ENCODE measurements at places on chromosomes 3 and 15. TPM values are rescaled to one million over a fixed set of nuclear protein-coding genes. Genes with fewer than 3 reads are reported as not detected.

The LRRIQ4 gene
- total RNA-seq = 0.28 TPM

The GABRR3 gene
- 0.20 TPM for total RNA-seq

DNA sequence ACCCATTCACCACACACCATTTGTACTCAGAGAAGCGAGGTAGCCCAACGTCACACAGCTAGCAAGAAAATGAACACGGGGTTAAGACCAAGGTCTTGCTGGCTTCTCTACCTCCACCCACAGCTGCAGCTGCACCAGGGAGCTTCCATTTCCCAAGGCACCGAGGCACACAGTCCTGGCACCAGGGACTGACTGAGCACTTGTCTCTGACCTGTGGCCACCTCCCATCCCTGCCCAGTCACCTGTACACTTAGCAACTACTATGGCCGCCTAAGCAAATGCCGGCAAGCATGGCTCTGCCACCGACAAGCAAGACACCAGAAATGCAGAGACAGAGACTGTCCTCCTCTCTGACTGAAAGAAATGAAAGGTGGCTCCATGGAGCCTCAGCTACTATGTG lies 15.3 kb downstream of the ZXDC start:
- no peak for DNase-seq

The ST6GAL1 gene
- total RNA-seq = 33.5 TPM

GRCh38 chr3:127339928-127340861 lies 52.3 kb upstream of the PRR20G start:
- DNase-seq = no peak

GRCh38 chr3:114587986-114588385 lies 294.2 kb downstream of the TIGIT start:
- DNase-seq = no peak

GRCh38 chr3:134428401-134428800 lies 54.2 kb upstream of the AMOTL2 start:
- DNase-seq = no peak

DNA sequence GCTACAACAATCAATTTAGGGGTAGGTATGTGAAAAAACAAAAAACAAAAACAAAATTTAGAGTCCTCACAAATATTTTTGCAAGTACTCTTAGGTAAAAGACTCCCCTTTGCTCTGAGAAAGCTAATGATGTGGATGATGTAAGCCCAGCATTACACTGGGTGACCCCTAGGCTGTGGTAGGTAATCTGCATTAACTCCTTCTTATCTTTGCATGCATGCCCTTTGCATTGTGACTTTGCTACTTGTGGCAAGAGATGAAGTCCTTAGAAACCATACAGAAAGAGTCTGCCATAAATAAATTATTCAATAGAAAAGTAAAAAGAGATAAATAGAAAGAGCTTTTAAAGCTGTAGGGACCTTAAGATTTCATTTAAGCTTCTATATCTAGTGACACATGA lies 159.7 kb upstream of the MBNL1 start:
- no peak for DNase-seq

DNA sequence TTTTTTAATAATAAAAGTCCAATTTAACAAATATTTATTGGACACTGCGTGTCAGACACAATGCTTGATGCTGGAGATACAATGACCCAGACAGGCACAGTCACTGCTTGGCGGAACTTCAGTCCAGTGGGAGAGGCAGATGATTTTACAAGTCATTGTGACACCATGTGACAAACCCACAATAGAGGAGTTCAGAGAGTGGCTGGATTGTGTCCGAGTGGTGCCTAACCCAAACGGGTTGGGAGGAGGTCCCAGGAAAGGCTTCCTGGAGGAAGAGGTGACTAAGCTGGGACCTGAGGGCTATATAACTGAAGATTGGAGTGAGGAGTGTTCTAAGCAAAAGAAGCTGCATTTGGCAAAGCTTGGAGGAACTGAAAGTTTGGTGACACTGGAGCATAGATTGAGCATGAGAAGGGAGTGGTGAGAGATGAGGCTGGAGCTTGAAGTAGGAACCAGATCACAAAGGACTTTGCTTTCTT lies 41.4 kb downstream of the CRTC3 start:
- DNase-seq = no peak

- no peak for DNase-seq
Measured at GRCh38 chr3:81726735-81727134, 34.7 kb downstream of the GBE1 start.

DNA sequence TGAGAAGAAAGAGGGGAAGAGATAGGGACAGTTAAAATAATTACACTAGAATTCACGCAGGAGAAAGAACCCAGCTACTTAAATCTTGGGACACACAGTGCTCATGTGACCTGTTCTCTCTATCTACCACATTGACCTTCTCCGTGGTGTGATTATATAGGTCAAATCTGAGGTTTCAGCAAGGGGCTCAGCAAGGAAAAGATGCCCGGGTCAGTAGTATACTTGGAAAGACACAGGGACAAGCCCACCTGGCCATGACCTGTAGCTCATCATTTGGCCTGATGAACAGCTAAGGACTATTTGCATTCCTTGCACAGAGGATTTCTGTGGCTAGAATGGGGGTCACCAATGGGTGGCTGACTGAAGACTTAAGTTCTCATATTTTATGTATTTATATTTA lies 71.9 kb downstream of the SSR3 start:
- no peak for DNase-seq

DNA sequence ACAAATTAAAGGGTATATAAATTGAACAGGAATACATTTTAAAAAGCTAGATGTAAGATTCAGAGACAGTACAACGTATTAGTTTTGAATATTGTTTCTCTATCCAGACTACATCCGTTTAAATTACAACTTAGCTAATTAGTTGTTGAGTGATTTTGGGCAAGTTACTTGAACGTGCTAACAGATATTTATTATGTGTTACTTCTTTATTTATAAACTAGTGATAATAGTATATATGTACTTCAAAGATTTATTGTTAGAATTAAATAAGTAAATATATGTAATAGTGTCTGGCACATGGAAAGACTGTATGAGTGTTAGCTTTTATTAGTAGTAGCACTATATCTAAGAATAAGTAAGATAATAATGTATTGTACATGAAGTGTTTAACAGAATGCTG lies 92.0 kb upstream of the GBE1 start:
- DNase-seq = no peak

The RGMA gene
- 31.5 TPM for total RNA-seq

The ANKRD63 gene
- not detected for total RNA-seq

The PLEKHO2 gene
- 17.5 TPM for total RNA-seq

GRCh38 chr3:135383301-135383700 lies 582.2 kb upstream of the PPP2R3A start:
- no peak for DNase-seq

The CDHR4 gene
- 0.10 TPM for total RNA-seq

DNA sequence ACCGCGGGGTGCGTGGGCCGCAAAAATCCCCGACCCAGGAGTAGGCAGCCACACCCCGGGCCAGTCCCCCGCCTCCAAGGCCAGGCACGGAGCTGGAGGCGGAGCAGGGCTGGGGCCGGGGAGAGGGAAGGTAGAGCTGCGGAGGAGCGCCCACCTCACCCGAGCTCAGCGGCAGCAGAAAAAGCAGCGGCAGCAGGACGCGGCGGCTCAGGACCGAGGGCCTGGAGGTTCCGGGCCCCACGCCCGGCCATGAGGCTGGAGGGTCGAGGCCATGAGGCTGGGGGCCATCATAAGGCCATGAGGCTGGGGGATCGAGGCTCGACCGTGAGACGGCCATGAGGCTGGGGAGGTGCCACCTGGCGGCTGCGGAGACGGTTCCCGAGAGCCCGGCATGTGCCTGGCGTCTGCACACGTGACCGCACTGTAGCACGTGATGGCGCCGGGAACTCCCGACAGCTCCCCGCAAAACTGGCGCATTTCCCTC lies 32.9 kb upstream of the PRSS50 start:
- no peak for DNase-seq

The WNT7A gene
- 6.1 TPM for total RNA-seq

The ARGFX gene
- not detected for total RNA-seq

GRCh38 chr15:38860674-38861073 lies 296.1 kb upstream of the RASGRP1 start:
- no peak for DNase-seq

The SHF gene
- 15.2 TPM for total RNA-seq

DNA sequence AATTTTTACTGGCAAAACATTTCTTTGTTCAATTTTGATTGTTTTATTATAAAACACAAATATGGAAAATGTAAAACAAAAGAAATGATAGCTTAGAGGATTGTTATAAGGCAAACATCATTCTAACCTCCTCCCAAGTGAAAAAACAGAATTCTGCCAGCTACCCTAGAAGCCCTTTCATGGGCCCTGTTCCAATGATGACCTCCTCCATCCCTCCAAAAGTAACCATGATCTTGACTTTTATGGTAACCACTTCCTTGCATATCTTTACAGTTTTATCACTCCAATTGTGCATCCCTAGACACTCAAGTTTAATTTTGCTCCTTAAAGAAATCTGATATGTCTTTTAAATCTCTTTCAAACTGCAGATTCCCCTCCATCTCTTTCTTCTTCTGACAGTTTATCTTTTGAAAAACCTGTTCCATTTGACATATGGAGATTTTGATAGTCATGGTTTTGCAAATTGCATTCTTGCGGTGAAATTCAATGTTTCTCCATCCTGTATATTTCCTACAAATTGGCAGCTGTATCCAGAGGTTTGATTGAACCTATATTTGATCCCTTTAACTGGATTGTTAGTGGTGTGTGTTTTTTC lies 27.0 kb upstream of the TNFAIP8L3 start:
- DNase-seq = no peak

The CAV3 gene
- total RNA-seq = 0.11 TPM

DNA sequence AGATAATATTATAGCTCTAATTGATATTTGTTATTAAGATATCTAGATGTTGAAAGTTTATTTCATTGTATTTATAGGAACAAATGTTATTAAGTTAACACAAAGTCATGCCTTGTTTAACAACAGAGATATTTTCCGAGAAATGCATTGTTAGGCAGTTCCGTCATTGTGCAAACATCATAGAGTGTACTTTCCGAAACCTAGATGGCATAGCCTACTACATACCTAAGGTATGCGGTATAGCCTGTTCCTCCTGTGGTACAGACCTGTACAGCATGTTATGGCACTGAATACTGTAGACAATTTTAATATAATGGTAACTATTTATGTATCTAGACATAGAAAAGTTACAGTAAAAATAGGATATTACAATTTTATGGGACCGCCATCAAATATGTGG lies 114.3 kb downstream of the NAALADL2 start:
- DNase-seq = no peak

GRCh38 chr3:23252122-23252521 lies 49.0 kb downstream of the UBE2E2 start:
- DNase-seq = no peak

GRCh38 chr3:55687526-55687925 lies 200.4 kb upstream of the WNT5A start:
- no peak for DNase-seq

The CSPG5 gene
- total RNA-seq = 78.2 TPM

The INSYN1 gene
- 26.1 TPM for total RNA-seq

DNA sequence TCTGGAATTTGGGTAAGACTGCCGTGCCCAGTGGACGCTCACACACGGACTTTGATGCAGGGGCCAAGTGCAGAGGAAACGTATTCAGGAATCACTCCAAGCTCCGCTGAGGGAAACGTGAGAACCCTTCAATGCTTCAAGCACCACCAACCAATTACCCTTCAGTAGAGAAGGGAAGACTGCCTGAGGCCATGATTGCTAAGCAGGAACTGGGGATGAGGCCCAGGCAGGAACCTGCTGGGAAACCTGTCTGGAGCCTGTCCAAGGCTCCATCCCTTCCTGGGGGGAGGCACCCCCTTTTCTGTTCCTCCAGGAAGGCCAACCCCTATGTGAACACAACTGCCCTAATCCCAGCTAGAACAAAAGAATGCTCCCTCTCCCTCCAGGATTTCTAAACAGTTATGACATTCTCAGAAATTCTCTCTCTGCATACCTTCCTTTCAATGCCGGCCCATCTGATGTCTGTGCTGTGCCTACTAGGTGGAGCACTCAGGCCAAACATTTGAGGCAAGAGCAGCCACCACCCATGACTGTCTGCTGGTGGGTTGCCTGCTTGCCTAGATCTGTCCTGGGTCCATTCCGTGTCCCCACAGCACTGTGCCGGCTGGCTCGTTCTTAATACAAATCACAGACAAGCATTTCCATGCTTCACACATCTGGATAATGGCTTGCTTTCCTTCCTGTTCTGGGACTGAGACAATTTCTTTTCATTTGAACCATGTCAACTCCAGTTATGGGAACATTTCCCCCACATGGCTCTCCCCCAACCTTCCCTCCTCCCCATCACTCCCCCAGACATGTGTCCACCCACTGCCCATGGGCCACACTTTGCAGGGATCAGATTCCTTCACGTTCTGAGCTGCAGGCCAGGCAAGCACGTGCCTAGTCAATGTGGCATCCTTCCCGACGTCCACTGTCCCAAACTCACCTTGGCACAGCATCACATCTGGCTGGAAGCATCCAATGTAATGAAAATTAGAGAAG lies 149.4 kb downstream of the ADAMTS17 start:
- DNase-seq = peak; percentile 43

The SAMD7 gene
- total RNA-seq = not detected

The PRKCI gene
- total RNA-seq = 41.8 TPM

DNA sequence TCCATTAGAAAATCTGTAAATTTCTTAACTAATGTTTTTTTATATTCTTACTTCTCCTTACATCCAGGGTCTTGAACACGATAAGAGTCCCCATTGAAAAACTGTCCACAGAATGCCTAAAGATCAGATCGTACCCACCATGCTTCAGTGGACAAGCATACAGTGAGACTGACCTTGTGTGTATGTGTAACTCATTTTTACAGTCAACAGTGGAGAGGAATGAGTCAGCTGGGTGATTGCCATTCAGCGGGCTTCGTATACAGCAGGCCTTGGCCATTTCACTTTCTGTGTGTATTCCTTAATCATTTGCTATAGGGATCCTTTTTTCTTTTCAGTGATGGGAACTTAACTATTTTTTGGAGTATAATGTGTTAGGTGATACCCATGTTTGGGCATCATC lies 10.6 kb downstream of the PARP14 start:
- no peak for DNase-seq

All from spinal cord (tissue), 10 donors.